ENCODE measurements at places on chromosomes 7 and 10.

DNA sequence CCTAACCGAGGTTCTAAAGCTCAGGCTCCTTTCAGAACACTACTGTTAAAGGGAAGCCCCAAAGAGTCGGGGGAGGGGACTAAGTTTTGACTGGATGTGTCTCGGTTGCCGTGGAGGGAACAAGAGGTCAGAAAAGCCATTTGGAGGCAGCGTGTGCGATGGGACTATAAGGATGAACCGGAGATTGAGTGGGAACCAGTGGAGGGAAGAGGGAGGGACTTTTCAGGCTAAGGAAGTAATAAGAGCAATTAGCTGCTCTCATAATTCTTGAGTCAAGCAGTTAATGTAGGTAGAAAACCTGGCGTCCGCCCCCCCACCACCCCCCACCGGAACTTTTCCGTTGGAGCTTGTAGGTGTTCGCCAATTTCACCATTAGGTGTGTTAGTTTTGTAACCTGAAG is 491 bp upstream of the AKAP9 start:
- no peaks in the 10 kb centered on the region for H3K36me3 ChIP-seq
- H3K4me1 ChIP-seq = peaks cover 46% of the 10 kb centered on the region
- H3K27me3 ChIP-seq = no peaks in the 10 kb centered on the region
- DNase-seq = no peak
- peak overlapping the region; percentile 99 for H3K27ac ChIP-seq
- H3K4me3 ChIP-seq = peak overlapping the region; percentile 85

DNA sequence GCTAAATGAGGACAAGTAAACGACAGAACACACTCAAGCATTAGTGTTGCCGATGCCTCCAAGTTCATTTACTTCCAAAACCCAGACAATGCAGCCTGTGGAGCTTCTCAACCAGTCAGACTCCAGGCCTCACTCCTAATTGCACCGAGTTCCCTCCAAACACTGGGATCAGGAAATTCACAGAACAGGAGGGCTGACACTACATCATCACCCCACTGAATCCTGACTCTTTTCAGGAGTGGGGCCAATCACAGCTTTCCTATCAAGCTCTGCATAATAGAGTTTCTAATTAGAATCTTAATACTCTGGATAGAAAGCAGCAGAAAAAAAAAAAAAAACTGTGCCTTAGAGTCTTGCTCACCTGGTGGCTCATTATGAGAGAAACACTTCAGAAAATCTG is 103.7 kb downstream of the GLI3 start:
- H3K4me3 ChIP-seq = no peak overlapping the region
- no peak overlapping the region for H3K27ac ChIP-seq
- H3K36me3 ChIP-seq = no peaks in the 10 kb centered on the region
- DNase-seq = no peak
- peaks cover 3% of the 10 kb centered on the region for H3K4me1 ChIP-seq

GRCh38 chr7:2734751-2735571 is 47.0 kb downstream of the AMZ1 start:
- no peaks in the 10 kb centered on the region for H3K36me3 ChIP-seq
- peaks cover 11% of the 10 kb centered on the region for H3K4me1 ChIP-seq
- H3K27me3 ChIP-seq = no peaks in the 10 kb centered on the region
- no peak overlapping the region for H3K4me3 ChIP-seq
- DNase-seq = no peak

DNA sequence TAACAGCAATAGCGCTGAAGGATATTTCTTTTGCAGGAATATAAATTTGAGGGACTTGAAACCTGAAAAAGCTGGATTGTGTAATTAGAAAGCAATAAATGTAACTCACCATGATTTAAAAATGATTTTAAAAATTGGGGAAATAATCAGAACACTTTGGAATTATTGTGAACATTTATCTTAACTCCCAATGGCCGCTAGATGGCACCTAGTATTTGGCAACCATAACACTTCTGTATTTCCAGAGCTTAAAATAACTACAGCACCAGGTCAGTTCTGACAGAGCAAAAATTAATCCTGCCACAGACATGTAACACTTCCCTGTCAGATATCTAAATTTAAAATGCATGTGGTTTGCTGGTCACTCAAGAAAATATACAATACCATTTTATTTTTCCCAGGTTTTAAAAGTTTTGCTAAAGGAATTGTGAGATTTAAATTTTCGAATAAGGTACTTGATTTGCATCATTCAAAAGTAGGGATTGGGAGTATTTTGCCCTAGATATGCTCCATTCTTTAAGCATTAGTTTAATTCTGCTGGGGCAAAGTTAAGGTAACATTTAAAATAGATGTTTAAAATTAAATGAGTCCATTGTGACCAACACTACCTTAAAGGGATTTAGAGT is 144.5 kb downstream of the PPP1R3A start:
- no peak for DNase-seq
- H3K4me1 ChIP-seq = peaks cover 5% of the 10 kb centered on the region
- H3K27me3 ChIP-seq = no peaks in the 10 kb centered on the region
- no peaks in the 10 kb centered on the region for H3K36me3 ChIP-seq

DNA sequence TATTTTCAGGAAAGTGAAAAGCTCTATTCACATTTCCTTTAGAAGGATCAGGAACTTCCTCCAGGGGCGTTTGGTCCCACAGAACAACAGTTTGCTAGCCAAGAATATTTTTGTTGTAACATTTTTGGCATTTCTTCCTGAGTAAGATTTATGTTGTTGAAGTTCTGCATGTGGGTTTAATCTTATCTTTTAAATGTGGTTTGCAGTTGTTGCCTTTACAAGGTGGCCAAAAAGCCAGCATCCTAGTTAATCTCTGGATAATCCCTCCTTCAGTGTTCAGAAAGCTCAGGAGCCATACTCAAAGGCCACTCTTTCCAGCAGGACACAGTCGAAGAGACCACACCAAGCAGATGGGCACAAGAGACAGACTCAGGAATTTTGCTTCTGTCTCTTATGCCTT is 30.0 kb downstream of the SLC26A4 start:
- DNase-seq = no peak
- H3K4me3 ChIP-seq = no peak overlapping the region
- H3K27me3 ChIP-seq = no peaks in the 10 kb centered on the region
- H3K27ac ChIP-seq = no peak overlapping the region
- H3K4me1 ChIP-seq = no peaks in the 10 kb centered on the region

DNA sequence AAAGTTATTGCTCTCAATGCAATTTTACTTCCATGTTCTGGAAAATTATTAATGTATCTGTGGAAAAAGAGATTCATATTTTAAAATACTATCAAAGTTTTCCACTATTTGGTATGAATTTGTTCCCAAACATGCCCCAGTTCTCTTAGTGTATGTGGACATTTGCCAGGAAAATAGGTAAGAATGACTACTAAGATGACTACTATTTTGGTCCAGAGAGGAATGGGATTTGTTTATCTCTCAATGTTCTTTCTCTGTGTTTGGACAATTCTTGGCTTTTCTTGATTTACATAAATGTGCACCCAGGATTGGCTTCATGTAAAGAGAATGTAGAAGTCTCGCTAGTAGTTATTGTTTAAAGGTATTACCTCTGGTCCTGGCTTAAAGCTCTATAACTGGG is 60.3 kb upstream of the POT1 start:
- no peaks in the 10 kb centered on the region for H3K36me3 ChIP-seq
- H3K4me1 ChIP-seq = no peaks in the 10 kb centered on the region
- no peak overlapping the region for H3K4me3 ChIP-seq
- no peak overlapping the region for H3K27ac ChIP-seq
- DNase-seq = no peak
- H3K27me3 ChIP-seq = no peaks in the 10 kb centered on the region

DNA sequence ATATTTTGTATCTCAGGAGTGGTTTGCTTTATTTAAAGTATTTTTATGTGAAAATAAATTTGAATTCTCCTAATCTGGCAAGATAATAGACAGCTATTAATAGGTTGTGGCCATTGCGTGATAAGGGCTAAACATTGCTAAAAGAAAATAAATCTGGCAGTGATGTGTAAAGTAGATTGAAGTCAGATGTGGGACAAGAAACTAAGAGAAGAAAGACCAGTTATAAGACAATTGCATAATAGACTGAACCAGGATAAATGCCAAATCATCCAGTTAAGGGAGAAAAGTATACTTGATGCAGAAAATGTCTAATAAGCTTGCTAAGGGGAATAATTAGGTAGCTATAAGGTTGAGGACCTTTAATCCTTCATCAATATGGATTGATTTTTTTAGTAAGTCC is 197.5 kb upstream of the CSTF2T start:
- no peaks in the 10 kb centered on the region for H3K27me3 ChIP-seq
- no peak overlapping the region for H3K27ac ChIP-seq
- H3K4me3 ChIP-seq = no peak overlapping the region

GRCh38 chr10:34078745-34079470 is 736.2 kb downstream of the PARD3 start:
- H3K4me1 ChIP-seq = peaks cover 25% of the 10 kb centered on the region
- H3K36me3 ChIP-seq = no peaks in the 10 kb centered on the region
- no peak overlapping the region for H3K4me3 ChIP-seq
- no peaks in the 10 kb centered on the region for H3K27me3 ChIP-seq
- no peak for DNase-seq

DNA sequence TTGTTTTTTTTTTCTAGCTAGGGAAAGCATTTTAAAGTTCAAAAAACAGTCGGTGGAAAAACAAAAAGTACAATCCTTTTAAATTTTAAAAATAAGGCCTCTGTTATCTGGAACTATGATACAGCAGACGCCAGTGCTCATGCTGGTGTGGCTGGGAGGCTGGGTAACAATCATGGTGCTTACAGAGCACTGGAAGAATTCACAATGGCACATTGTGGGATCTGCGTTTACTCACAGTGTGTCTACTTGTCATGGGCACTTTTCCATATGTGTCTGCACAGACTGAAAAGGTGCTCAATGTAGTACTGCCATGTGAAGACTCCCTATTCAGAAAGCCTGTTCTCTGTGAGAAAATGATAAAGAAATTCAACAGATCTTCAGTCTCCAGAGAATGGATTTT is 278.2 kb upstream of the IMMP2L start:
- H3K27me3 ChIP-seq = no peaks in the 10 kb centered on the region
- H3K4me1 ChIP-seq = peaks cover 3% of the 10 kb centered on the region
- H3K27ac ChIP-seq = no peak overlapping the region
- no peaks in the 10 kb centered on the region for H3K36me3 ChIP-seq
- no peak for DNase-seq

- H3K36me3 ChIP-seq = no peaks in the 10 kb centered on the region
- peak overlapping the region; percentile 62 for H3K27ac ChIP-seq
- H3K4me1 ChIP-seq = peaks cover 11% of the 10 kb centered on the region
- no peaks in the 10 kb centered on the region for H3K27me3 ChIP-seq
Measured at GRCh38 chr10:88157981-88158465, 294.6 kb downstream of the PTEN start.

GRCh38 chr10:79377557-79378382 is 30.5 kb downstream of the PPIF start:
- H3K4me1 ChIP-seq = peaks cover 53% of the 10 kb centered on the region
- H3K27ac ChIP-seq = no peak overlapping the region
- no peak for DNase-seq
- no peaks in the 10 kb centered on the region for H3K27me3 ChIP-seq
- H3K36me3 ChIP-seq = no peaks in the 10 kb centered on the region
- no peak overlapping the region for H3K4me3 ChIP-seq

GRCh38 chr10:69049566-69049961 is 38.3 kb upstream of the SRGN start:
- no peak for DNase-seq
- peaks cover 7% of the 10 kb centered on the region for H3K4me1 ChIP-seq
- H3K36me3 ChIP-seq = no peaks in the 10 kb centered on the region
- no peak overlapping the region for H3K4me3 ChIP-seq

- no peaks in the 10 kb centered on the region for H3K27me3 ChIP-seq
- H3K4me3 ChIP-seq = no peak overlapping the region
- H3K36me3 ChIP-seq = peaks cover 73% of the 10 kb centered on the region
- no peak for DNase-seq
Measured at GRCh38 chr10:73182568-73182967, 14.6 kb downstream of the FAM149B1 start.

DNA sequence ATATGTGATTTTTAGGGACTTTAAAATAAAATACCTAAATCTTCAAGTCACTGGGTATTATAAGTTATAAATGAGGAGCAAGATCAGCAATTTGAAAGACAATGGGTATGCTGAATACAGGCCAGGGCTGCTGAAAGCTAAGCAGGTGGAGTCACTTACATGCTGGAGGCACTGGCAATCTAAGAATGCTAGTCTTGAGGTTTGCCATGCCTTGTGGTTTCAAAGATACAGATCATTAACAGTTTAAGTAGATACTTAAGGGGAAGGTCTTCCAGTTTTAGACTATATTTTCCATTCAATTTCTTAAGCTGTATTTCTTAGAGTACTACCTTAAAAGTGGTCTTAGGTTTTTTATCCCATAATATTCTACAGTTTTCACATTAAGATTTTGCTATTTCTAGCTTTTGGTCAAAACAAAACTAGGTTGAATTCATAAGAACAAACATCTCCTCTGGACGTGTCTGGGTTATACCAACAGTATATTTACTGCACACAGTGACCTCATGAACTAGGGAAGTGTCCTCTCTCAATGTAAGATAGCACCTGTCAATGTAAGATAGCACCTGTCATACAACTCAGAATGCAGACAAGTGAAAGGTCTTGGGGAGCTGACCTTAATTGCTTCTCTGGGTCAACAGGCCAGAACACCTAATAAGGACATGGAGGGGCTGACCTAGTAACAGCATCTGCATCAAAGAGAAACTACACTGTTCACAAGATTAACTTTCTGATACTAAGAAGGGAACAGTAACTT is 2.0 kb downstream of the SRI start:
- H3K27me3 ChIP-seq = no peaks in the 10 kb centered on the region
- H3K27ac ChIP-seq = no peak overlapping the region
- no peak for DNase-seq

DNA sequence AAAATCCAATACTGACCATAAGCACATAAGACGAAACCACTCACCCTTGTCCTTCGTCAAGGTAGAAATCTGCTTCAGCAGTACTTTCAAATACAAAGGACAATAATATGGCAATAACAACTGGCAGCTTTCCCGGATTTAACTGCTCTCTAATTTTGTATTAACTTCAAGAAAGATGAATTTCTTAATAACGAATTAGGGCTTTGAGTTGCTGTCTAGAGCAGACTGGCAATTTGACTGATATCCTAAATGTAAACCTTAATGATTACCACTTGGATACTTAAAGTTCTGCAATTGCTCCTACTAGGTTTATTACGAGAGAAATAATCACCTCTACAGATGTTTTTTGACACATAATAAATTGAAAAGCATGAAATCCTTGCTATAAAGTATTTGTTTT is 418.7 kb downstream of the MAGI2 start:
- H3K4me3 ChIP-seq = no peak overlapping the region

DNA sequence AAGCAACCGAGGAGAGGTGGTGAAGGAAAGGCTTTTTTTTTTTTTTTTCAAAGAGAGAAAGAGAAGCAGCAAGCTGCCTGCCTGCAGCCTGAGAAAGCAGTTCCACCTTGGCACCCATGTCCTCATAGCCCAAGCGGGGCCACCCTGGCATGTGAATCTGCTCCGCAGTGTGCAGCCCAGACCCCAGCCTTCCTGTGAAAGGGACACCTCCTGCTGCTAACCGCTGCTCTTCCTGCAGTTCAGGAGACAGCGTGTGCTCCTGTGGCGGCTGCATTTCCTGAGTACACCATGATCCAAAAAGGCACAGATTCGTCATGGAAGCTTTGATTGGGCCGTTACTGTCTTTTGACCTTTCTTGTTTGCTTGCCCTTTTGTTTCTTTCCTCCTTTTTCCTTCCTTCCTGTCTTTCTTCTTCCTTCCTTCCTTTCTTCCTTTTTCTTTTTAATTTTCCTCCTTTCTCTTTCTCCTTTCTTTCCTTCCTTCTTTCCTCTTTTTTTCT is 38.1 kb downstream of the IKZF1 start:
- peaks cover under 1% of the 10 kb centered on the region for H3K27me3 ChIP-seq
- DNase-seq = no peak
- no peaks in the 10 kb centered on the region for H3K4me1 ChIP-seq
- peak overlapping the region; percentile 62 for H3K27ac ChIP-seq
